ENCODE measurements at places on chromosomes 7 and 10. TPM values are rescaled to one million over a fixed set of nuclear protein-coding genes. Genes with fewer than 3 reads are reported as not detected.

- no peak overlapping the region for H3K4me3 ChIP-seq
- no peak overlapping the region for H3K27ac ChIP-seq
- no peaks in the 10 kb centered on the region for H3K36me3 ChIP-seq
- no peaks in the 10 kb centered on the region for H3K27me3 ChIP-seq
These were observed 29.7 kb downstream of the ITGA8 start for GRCh38 chr10:15690031-15690430.

GRCh38 chr7:112286250-112287086 lies 80.0 kb downstream of the ZNF277 start:
- H3K27ac ChIP-seq, result no peak overlapping the region
- H3K4me1 ChIP-seq, result 0 out of 3 replicates have a peak, but pooled peaks cover under 1% of the 10 kb centered on the region
- H3K36me3 ChIP-seq, result no peaks in the 10 kb centered on the region
- no peak for DNase-seq

GRCh38 chr7:69489533-69489932 lies 108.7 kb upstream of the AUTS2 start:
- no peaks in the 10 kb centered on the region for H3K36me3 ChIP-seq
- 0 out of 2 replicates have a peak, but pooled peaks cover 2% of the 10 kb centered on the region for H3K27me3 ChIP-seq
- H3K4me3 ChIP-seq, result no peak overlapping the region
- H3K4me1 ChIP-seq, result no peaks in the 10 kb centered on the region
- no peak overlapping the region for H3K27ac ChIP-seq

GRCh38 chr7:99019523-99020412 lies 124.1 kb downstream of the SMURF1 start:
- no peaks in the 10 kb centered on the region for H3K27me3 ChIP-seq
- no peak overlapping the region for H3K4me3 ChIP-seq
- H3K36me3 ChIP-seq, result peaks cover 36% of the 10 kb centered on the region

GRCh38 chr10:86979977-86980448 lies 11.7 kb downstream of the ADIRF start:
- peaks cover 6% of the 10 kb centered on the region for H3K4me1 ChIP-seq
- no peaks in the 10 kb centered on the region for H3K27me3 ChIP-seq
- H3K27ac ChIP-seq, result no peak overlapping the region
- no peak overlapping the region for H3K4me3 ChIP-seq
- no peak for DNase-seq
- no peaks in the 10 kb centered on the region for H3K36me3 ChIP-seq

The PNLIPRP1 gene
- total RNA-seq, result 1.1 TPM

The TNKS2 gene
- total RNA-seq, result 15.2 TPM

The PTER gene
- total RNA-seq, result 20.1 TPM

Data from K562 (cell line).